Tibial nerve (tissue), 4 donors: ENCODE measurements at places on chromosomes 6 and 20.

DNA sequence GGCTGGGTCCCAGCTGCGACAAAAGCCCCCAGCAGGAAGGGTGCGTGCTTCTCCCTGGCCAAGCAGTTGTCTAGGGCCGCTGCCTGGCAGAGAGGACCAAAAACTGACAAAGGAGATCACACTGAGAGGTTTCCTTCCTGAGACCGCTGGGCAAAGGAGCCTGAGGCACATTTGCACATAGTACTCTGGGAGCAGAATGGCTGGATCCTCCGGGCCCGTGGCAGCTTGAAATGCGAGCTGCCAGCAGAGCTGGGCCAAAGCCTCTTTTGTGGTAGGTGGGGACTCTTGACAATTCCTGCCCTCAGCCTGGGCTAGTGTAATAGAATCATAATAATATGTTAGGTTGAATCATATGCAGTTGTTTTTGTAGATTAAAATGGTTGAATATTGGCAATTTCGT lies 33.1 kb upstream of the RNF8 start:
- no peak for DNase-seq

DNA sequence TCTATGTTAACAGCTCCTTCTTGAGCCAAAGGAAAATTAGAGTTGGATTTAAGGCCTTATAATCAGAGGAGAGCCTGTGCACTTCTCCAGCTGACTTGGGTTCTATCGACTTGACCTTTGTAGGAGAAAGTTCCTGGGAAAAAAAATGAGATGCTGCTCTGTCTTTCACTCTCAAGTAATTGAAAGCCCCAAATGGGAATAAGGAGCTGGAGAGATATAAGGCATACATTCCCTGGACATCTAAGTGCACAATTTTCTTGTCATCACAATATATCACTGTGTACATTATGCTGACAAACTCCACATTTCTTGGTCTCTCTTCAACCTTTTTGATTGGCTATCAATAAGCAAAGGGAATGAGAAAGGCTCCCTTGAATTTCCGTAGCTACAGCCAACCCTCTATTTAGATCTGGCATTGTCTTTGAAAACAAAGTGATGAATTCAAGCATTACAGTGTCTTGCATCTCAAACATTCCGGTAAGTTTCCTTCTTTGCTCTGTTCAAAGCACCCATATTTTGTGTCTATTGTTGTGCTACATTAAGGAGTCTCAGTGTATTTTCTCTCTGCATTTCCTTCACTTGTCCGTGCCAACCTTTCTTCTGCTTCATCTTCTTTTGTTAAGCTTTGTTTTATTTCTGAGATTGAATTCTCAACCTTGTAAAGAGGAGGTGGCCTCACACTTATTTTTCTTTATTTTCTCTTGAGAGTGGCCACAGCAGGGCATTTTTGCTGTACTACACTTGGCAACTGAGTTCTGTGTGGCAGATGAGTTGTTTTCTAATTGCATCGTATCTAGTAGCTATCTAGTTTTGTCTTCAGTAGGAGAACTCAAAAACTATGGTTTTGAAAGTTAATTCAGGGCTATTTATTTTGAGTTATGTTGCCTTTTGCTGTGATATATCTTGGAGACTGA lies 450.3 kb upstream of the MAN1A1 start:
- DNase-seq = no peak

- no peak for DNase-seq
Measured at GRCh38 chr6:112626468-112627082, 279.4 kb downstream of the RFPL4B start.

DNA sequence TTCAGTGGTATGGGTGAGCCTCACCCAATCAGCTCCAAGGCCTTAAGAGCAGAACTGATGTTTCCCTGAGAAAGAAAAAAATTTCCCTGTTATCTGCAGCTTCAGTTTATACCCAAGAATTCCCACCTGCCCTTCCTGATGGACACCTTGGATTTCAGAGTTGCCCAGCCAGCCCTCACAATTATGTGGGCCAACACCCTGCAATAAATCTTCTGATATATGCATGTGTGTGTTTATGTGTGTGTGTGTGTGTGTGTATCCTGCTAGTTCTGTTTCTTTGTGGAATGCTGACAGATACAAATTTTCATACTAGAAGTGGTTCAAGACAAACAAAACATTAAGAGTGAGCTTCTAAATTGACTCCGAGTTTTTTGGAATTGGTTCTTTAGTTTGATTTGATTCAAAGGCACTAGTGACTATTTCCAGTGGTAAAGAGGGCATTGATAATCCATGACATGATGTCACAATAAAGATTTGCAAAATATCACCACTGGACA lies 246.6 kb upstream of the BTBD3 start:
- DNase-seq = no peak

DNA sequence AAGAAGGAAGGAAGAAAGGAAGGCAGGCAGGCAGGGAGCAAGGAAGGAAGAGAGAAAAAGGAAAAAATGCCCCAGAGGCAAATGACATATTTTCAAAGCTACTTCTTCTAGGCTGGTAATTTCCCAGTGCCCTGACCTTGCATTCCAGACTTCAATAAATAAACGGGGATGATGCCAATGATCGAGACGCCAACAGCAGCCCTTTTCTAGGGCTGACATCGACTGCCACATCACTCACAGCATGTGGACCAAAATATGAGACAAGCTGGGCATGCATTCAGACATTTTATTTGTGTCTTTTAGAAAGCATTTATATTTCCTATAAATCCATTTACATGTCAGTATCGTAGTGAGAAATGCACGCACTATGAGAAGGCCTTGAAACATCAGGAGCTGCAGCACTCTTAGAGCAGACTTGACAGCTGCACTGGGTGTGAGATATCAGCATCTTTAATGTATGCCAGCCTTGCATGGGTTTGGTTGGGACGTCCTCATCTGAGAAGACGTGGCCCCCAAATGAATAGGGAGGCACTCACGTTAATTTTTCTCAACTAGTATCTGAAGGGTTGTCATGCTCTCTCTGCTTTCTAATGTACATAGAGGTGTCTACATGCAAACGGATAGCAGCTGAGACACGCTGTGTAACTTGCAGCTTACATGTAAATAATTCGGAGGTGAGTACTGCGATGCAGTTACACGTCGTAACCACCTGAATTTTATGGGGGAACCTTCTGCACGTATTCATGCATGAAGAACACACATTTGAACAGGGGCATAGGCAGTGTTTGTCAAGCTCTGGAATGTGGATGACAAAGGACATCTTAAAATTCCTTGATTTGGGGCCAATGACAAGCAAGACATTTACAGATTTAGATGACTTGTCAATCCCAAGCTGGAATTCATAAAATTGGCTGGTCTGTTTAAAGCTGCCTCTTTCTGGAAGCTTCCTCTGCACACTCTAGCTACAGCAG lies 149.1 kb upstream of the AGPAT4 start:
- DNase-seq = no peak

- no peak for DNase-seq
Measured at GRCh38 chr20:40049854-40050253, 639.2 kb downstream of the MAFB start.

GRCh38 chr6:31462026-31462963 lies 35.6 kb upstream of the MICB start:
- no peak for DNase-seq

DNA sequence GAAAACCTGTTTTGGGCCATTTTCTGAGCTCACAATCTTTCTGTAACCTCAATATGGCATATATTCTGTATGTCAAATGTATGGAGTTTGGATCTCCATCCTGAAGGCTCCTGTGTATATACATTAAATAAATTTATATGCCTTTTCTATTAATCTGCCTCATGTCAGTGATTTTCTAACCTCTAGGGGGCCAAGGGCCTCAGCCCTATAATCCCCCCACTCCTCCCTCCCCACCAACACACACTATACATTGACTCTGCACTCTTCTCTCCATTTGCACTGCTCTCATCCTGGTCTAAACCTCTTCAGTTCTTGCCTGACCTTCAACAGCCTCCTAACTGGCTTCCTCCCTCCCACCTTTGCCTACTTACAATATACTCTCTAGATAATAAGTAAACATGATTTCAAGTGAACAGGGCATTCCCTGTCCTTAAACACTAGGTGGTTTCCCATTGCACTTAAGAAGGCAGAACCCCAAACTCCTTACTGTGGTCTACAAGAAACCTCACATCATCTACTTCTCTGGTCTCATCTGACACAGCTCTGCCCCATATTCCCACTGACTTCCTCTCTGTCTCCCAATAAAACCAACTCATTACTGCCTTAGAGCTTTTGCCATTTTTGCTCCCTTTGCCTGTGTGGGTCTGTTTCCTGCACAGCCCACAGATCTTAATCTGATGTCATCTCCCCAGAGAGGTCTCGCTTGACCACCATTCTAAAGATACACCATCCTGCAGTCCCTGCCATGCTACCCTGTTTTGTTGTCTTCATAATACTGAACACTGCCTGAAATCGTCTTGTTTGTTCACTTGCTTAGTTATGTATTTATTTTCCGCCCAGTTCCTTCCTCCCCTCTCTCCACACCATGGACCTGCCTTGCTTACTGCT lies 213.7 kb downstream of the SYNE1 start:
- DNase-seq = no peak

- no peak for DNase-seq
Measured at GRCh38 chr6:163834226-163834970, 419.9 kb downstream of the QKI start.

- no peak for DNase-seq
Measured at GRCh38 chr6:44951253-44951747, 376.8 kb upstream of the RUNX2 start.

DNA sequence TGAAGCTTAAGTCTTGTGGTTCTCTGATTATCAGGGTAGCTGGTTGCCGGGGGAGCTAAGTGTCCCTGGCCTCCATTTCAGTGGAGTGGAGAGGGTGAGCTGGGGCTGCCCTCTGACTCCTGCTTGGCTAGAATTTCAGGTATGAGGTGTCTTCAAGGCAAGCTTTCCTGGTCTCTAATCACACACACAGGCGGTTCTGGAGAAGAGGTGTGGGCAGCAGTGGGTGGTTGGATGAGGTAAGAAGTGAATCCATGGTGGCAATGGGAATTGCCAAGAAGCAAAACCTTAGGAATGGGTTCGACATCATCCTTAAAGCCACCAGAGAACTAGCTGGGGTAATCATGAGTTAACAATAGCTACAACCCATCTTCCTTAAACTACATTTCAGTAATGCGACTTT lies 157.6 kb downstream of the CARMIL1 start:
- no peak for DNase-seq

DNA sequence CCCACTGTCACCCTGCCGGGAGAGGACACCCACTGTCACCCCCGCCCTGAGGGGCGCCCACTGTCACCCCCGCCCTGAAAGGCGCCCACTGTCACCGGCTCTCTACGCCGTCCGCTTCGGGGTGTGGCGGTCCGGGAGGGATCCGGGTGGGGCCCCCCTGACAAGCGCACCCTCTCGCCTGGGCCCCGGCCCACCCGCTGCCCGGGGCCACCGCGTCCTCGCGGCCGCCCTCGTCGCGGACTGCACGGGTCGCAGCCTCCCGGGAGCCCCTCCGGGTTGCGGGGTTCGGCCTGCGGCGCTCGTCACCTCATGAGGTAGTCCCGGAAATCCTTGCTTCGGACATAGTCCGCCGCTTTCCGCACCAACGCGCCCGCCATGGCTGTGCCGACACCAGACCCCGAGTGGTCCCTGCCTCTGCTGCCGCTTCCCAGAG lies 224 bp downstream of the MPC1 start:
- no peak for DNase-seq

- no peak for DNase-seq
Measured at GRCh38 chr6:40188931-40189330, 254.7 kb upstream of the MOCS1 start.

- DNase-seq = no peak
Measured at GRCh38 chr6:130098317-130098716, 79.9 kb downstream of the L3MBTL3 start.

GRCh38 chr6:34509782-34510181 lies 43.9 kb downstream of the PACSIN1 start:
- DNase-seq = no peak

DNA sequence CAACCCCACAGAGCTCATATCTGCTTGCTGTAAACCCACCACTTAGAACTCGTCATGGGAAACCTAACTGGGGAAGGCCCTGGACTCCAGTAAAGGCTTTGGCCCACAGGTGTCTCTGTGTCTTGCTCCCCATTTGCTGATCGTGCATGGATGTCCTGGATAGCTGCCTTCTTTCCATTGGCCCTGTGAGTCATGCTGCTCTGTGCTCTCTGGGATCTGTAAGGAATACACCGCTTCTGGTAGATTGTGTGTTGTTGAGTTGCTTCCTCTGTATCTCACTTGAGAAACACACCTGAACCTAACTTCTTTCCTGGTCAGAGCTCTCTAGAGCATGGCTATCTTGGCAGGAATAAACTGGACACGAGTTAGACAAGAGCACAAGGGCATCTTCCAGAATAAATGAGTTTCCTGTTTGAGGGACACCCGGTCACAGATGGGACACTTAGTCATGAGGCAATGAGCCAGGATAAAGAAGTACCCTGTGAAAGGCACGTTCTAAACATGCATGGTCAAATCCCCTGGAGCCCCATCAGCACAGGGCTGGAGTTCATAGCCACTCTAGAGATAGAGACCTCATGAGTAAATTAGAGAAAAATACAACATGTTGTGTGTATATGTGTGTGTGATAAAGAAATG lies 99.6 kb upstream of the TMEM170B start:
- DNase-seq = no peak

DNA sequence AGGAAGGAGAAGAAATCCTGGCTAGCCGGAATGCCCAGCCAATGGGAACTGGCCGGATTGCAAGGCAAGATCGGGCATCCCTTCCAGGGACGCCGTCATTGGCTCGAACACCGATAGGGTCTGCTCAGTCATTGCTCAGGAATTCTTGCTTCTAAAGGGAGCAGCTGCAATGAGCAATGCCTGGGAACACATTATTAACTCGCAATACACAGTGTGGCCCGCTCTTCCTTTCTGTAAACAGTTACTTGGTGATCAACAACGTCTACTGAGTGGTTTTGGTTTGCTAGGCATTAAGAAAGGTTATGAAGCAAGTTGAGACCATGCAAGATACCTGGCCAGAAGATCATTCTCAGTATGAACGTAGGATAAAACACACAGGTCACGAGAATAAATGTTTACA lies 165.4 kb upstream of the CITED2 start:
- DNase-seq = no peak

DNA sequence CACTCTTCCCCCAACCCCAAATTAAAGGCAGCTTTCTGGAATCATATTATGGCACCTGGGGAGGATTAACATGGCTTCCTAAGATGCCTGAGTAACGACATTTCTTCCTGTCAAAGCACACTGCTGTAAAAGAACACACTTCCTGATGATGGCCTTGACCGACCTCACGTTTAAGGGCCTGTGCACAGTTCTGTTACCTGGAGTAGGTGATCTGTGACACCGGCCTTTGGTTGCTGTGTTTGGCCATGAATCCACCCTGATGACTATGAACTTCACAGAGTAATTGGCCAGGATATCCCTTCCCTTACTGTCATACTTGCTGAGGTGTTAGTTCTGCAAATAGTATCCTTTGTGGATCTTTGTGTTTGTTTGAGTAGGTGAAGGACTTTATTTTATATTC lies 45.8 kb downstream of the PLCB4 start:
- DNase-seq = no peak

- DNase-seq = no peak
Measured at GRCh38 chr6:37375376-37375775, 21.6 kb downstream of the RNF8 start.

DNA sequence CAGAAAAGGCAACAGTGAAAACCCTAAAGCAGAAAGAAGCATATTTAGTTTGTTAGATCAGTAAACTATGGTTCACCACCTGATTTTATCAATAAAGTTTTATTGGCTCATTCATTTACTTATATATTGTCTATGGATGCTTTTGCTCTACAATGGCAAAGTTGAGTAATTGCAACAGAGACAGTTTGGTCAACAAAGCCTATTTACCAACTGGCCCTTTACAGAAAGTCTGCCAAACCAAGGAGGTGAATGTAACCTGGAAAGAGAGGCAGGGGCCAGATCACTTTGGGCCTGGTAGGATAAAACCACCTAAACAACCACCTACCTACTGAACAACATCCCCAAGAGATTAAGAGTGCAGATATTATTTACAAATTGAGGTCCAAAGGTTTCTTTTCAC lies 19.4 kb downstream of the SAYSD1 start:
- no peak for DNase-seq
